ENCODE measurements at places on chromosomes 16 and 17. TPM values are rescaled to one million over a fixed set of nuclear protein-coding genes. Genes with fewer than 3 reads are reported as not detected.
A peak's percentile ranks its signal among the peaks of the same experiment; 100 is the strongest.

DNA sequence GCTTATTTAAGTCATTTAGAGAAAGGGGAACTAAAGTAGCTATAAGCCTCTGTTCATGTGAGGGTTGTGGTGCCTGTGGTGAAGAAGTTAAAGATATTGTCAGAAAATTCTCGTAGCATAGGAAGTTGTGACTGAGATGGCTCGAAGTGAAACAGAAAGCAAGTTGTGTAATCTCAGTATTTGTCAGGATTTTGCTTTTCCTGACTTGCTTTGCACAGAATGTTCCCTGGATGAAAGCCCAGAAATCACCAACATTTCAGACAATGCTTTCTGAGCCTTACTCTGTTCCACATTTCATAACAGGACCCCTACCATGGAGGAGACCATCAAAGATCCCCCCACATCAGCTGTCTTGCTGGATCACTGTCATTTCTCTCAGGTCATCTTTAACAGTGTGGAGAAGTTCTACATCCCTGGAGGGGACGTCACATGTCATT lies 10.6 kb downstream of the CALCOCO2 start:
- peak; percentile 79 for DNase-seq
- no peaks in the 10 kb centered on the region for H3K36me3 ChIP-seq
- no peaks in the 10 kb centered on the region for H3K27me3 ChIP-seq
- peaks cover 40% of the 10 kb centered on the region for H3K4me1 ChIP-seq
- H3K27ac ChIP-seq = peak overlapping the region; percentile 82

DNA sequence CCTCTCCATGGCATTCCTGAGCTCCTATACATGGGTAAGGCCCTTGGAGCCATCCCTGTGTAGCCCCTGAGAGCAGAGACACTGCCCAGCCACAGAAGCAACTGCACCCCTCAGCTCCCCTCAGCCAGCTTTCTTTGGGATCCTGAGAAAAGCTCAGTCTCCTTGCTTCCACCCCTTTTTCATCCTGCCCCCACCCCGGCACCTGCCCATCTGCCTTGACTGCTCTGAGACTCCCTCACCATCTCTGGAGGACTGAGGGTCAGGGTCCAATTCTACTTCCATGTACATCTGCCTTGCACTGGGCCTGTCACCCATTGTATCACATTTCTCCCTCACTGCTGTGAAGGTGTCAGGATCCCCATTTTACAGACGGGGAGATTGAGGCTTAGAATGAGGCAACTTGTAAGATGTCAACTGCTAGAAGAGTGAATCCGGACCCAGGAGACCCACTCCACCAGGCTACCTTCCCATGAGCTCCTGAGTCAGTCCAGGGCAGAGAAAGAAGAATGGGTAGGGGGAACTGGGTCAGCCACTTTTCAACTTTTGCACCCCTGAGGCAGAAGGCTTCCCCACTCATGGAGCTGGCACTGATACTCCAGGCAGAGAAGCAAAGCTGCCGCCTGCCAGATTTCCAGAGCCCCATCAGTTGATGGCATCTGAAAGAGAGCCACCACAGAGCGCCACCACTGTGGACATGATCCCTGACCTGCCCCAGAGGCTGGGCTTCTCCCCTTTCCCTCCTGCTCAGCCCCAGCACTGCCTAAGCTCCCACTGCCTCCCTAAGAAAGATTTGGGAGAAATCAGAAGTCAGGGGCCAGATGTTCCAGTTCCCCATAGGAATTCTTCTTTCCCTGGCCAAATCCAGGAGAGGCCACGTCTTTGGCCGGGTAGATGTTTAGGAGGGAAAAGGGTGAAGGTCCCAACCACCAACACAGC lies 135.4 kb downstream of the TMEM132E start:
- no peak for DNase-seq
- no peaks in the 10 kb centered on the region for H3K36me3 ChIP-seq
- no peak overlapping the region for H3K4me3 ChIP-seq
- H3K27me3 ChIP-seq = peaks cover 43% of the 10 kb centered on the region
- no peak overlapping the region for H3K27ac ChIP-seq

The CLEC19A gene
- 0.39 TPM for total RNA-seq

DNA sequence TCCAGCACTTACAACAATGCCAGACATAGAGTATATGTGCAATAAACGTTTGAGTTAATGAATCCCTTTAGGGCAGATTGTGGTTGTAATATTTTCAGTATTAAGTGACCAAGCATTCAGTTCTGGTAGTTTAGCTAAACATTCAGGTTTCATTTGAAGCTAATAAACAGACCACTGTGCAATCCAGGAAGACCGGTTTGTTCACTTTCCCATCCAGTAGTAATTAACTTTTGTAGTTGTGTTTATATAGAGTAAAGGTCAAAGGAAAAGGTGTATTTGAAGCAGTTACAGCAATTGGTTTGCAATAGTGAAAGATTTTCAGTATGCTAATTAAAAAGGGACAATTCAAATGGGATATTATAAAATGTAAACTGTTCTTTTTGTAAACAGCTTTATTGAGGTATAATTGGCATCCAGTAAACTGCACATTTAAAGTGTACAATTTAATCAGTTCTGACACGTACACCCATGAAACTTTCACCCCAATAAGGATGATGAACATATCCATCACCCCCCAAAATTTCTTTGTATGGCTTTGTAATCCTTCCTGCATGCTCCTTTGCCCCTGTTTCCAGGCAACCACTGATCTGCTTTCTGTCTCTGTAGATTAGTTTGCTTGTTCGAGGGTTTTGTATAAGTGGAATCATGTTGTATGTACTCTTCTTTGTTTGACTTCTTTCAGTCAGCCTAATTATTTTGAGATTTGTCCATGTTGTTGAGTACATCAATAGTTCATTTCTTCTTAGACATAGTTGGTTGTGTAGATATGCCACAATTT lies 26.3 kb downstream of the MRTFB start:
- no peaks in the 10 kb centered on the region for H3K27me3 ChIP-seq
- DNase-seq = no peak
- no peaks in the 10 kb centered on the region for H3K36me3 ChIP-seq
- peak overlapping the region; percentile 57 for H3K27ac ChIP-seq

- H3K27me3 ChIP-seq = no peaks in the 10 kb centered on the region
- no peak overlapping the region for H3K4me3 ChIP-seq
- no peak overlapping the region for H3K27ac ChIP-seq
- no peak for DNase-seq
- H3K36me3 ChIP-seq = no peaks in the 10 kb centered on the region
Observed at GRCh38 chr16:88787579-88788314, 2.7 kb upstream of the PIEZO1 start.

DNA sequence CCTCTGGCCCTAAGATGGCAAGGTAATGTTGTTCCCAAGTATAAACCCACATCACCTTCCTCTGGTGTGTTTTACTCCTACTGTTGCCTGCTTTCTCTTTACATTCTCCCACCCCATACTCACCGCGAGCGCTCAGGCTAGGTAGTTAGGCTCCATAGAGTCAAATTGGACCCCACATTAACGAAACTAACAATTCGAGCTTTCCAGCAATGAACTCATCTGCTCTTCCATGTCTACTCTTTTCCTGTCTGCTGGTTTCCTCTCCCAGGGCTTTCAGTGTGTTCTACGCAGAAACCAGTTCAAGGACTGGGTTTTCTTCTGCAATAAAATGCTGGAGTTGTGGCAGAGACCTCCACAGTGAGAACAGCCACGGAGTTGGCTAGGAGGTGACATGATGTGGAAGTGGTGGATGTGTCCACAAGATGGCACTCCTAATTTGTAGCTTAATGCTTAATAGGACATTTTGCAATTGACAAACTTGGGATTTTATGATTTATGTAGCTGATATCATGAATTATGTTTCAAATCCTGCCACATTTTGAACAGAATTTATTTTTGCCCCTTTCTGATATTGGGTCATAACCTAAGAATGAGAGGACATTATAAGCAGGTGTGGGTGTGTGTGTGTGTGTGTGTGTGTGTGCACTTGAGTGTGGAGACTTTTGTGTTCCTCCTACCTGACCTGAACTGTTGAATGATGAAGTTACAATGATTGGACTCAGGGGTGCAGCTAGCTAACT lies 2.2 kb upstream of the UQCRC2 start:
- H3K4me3 ChIP-seq = no peak overlapping the region
- H3K27ac ChIP-seq = no peak overlapping the region
- H3K4me1 ChIP-seq = peaks cover 49% of the 10 kb centered on the region
- no peaks in the 10 kb centered on the region for H3K27me3 ChIP-seq
- peaks cover 2% of the 10 kb centered on the region for H3K36me3 ChIP-seq

The CCL22 gene
- 1.6 TPM for total RNA-seq

DNA sequence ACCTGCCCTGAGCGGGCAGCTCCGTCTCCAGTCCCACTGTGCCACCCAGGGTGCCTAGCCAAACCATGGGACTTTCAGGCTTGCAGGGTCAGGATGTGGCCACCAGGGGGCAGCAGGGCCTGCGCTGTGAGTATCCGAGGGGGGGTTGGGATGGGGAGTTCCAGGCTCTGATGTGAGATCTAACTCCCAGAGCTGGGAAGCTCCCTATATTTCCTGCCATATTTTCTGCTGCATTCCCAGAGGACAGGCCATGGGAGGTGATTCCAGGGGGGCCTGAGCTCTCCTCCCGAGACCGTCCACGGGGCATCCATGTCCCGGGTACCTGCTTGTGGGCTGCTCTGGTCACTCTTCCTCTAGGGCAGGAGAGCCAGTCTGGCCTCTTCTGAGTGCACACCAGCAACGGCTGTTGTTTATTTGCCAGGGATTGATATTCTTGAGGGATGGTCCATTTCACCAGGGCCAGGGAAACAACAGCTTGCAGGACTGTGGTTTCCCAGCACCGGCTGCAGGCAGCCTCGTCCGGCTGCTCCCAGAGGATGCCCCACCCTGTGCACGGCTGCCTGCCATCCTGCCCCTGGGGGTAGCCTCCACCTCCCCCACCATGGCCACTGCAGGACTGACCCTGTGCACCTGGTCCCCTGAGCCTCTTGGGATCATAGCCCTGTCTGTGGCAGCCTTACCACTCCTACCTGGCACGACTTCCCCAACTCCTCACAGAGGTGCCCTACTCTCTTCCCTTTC lies 1.2 kb downstream of the GPR142 start:
- H3K4me3 ChIP-seq = no peak overlapping the region
- peak; percentile 93 for DNase-seq
- H3K4me1 ChIP-seq = no peaks in the 10 kb centered on the region
- H3K36me3 ChIP-seq = no peaks in the 10 kb centered on the region

GRCh38 chr16:23527961-23528643 lies 17.8 kb upstream of the GGA2 start:
- no peak overlapping the region for H3K4me3 ChIP-seq
- H3K4me1 ChIP-seq = peaks cover 10% of the 10 kb centered on the region
- H3K27me3 ChIP-seq = no peaks in the 10 kb centered on the region
- DNase-seq = no peak
- H3K27ac ChIP-seq = peak overlapping the region; percentile 53

DNA sequence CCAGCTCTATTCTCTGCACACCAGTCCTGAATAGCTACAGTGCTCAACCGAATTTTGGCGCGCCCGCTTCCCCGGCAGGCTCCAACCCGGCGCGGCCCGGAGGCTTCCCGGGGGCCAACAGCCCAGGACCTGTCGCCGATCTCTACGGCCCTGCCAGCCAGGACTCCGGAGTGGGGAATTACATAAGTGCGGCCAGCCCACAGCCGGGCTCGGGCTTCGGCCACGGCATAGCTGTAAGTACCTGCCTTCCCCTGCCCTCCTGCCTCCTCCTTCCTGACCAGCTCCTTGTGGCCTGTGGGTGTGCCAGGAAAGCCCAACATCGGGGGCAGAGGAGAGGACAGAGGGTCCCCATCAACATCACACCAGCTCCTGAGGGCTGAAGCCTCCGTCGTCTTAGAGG lies 70.2 kb downstream of the CCDC182 start:
- no peak overlapping the region for H3K27ac ChIP-seq
- peaks cover 13% of the 10 kb centered on the region for H3K4me1 ChIP-seq
- H3K27me3 ChIP-seq = no peaks in the 10 kb centered on the region
- no peak for DNase-seq

The C1QL1 gene
- total RNA-seq = not detected

DNA sequence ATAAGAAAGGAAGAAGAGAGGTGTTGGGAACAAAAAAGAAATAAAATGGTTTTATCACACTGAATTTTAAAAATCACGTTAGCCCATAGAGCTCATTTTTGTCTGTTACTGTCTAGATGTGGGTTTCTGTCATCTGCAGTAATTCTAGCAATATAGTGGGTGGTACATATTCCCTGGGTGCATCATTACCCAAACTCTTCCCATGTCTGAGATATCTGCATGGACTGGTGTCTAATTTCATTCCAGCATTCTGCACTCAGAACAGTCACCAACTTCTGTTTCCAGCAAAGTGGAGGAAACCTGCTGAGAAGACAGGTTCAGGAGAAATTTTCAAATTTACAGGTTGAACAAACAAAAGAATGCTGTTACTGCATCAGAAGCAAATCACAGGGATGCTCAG lies 263.8 kb downstream of the CDH11 start:
- DNase-seq = no peak
- no peak overlapping the region for H3K27ac ChIP-seq
- no peaks in the 10 kb centered on the region for H3K27me3 ChIP-seq

- DNase-seq = no peak
- H3K27me3 ChIP-seq = no peaks in the 10 kb centered on the region
- H3K4me1 ChIP-seq = no peaks in the 10 kb centered on the region
- no peak overlapping the region for H3K27ac ChIP-seq
- peaks cover 4% of the 10 kb centered on the region for H3K36me3 ChIP-seq
- H3K4me3 ChIP-seq = no peak overlapping the region
Observed at GRCh38 chr17:31250229-31250628, 46.8 kb downstream of the OMG start.

DNA sequence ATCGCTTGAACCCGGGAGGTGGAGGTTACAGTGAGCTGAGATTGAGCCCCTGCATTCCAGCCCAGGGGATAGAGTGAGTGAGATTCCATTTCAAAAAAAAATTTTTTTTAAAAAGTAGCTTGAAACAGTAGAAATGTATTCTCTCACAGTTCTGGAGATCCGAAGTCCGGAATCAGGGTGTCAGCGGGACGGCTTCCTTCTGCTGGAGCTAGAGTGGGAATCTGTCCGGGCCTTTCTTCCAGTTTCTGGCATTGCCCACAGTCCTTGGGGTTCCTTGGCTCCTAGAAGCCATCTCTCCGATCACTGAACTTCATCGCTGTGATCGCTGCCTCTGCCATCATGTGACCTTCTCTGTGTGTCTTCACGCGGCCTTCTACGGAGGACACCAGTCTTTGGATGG lies 181.2 kb upstream of the CIBAR2 start:
- H3K27me3 ChIP-seq = no peaks in the 10 kb centered on the region
- no peak overlapping the region for H3K4me3 ChIP-seq
- no peaks in the 10 kb centered on the region for H3K36me3 ChIP-seq

DNA sequence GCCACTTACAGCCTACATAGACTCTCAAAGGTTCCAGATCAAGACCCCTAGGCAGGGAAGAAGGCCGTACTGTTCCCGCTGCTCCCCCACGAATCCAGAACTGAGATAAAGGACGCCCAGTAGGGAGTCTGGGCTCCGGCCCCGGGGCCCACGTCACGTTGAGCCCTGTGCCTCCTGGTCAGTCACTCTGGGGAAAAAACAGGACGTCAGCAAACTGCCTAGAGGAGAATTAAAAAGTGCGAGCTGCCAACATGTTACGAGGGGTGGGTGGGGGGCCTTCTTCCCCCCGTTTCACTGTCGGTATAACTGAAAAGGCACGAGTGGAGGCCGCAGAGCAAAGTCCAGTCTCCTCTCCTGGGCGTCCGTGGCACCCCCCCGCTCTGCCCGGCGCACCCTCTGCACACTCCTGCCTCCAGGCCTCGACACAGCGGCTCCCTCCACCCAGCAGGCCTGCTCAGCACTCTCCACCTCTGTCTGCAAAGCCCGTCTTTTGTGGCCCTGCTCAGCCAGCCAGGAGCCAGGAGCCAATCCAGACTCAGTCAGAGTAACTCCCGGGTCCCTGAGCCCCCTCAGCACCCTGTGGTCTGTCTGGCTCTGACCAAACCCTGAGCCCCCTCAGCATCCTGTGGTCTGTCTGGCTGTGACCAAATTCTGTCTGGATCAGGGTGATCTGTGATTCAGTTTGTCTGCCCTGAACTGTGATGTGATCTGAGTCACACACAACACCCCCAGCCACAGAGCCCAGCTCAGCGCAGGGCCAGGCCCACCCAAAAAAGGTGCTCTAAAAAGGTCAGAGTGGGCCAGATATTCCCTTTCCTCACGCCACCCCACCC lies 6.2 kb downstream of the ITGAE start:
- H3K36me3 ChIP-seq = no peaks in the 10 kb centered on the region
- no peak for DNase-seq
- H3K27me3 ChIP-seq = no peaks in the 10 kb centered on the region
- no peaks in the 10 kb centered on the region for H3K4me1 ChIP-seq

Data from left lung (tissue), 14 donors.